ENCODE measurements at places on chromosomes 7 and 10.

DNA sequence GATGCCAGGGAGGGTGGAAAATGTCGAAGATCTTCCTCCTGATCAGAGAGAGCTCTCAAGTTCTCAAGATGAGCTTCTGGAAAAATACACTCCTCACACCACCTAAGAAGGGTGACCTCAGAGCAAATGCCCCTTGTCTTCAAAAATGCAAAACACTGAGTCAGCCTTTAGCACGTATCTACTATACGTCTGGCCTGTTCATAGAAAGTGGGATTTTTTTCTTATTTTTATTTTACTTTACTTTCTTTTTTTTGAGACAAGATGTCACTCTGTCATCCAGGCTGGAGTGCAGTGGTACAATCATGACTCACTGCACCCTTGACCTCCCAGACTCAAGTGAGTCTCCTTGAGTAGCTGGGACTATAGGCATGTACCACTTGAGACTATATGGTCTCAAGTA, 57.1 kb downstream of the AFAP1L2 start:
- no peak for DNase-seq

DNA sequence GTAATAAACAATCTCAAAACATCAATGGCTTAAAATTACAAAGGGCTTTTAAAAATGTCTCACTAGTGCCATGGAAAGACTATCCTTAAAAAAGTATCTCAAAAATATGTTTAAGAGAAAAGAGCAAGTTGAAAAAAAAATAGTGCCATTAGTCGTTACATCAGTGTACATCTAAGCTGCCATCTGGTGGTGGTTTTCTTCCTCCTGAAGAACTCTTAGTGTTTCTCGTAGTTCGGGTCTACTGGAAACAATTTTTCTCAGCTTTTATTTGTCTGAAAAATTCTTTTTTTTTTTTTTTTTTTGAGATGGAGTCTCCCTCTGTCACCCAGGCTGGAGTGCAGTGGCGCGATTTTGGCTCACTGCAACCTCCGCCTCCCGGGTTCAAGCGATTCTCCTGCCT, 5.9 kb upstream of the GARIN1A start:
- DNase-seq: no peak

GRCh38 chr10:75400771-75401568, 594 bp downstream of the ZNF503 start:
- DNase-seq: no peak

DNA sequence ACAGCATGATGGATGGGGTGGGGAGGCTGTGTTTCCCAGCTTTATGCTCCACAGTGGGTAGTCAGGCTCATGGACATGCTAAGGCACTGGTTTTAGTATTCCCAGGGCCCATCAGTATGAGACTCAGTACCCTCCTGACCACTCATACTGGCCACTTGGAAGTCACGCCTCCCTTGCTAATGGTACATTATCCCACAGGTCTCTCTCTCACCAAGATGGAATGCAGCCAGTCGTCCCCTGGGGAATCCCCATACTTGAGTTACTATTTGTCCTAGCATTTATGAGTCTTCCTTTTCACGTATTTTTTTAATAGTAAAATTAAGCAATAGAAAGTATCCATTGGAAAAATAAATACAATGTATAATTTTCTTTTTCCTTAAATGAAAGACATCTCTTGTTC, 80.6 kb upstream of the TBX20 start:
- DNase-seq: no peak

Measured in substantia nigra (tissue), 51 donors.